Stimulated activated CD8-positive, alpha-beta memory T cell treated with anti-CD3 and anti-CD28 coated beads, Interleukin-4, amount 100 ng/mL, for 1 hour (primary cell): ENCODE measurements at places on chromosomes 5 and 9.

DNA sequence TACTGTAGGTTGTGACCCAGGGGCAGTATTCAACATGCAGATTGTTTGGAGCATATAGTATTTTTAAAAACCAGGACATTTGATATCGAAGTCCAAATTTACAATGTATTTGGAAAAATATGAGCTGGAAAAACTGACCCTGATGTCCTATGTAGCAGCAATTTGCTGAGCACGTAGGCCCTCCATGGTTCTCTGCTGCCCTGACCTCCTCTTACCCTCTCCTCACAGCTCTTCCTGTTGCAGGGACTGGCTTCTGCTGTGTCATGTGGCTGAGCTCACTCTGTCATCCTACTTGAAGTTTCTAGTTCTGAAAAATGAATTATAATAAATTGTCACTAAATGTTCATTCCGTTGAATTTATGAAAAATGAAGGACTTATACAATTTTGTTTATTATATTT is 4.1 kb upstream of the ASPN start:
- DNase-seq: no peak

DNA sequence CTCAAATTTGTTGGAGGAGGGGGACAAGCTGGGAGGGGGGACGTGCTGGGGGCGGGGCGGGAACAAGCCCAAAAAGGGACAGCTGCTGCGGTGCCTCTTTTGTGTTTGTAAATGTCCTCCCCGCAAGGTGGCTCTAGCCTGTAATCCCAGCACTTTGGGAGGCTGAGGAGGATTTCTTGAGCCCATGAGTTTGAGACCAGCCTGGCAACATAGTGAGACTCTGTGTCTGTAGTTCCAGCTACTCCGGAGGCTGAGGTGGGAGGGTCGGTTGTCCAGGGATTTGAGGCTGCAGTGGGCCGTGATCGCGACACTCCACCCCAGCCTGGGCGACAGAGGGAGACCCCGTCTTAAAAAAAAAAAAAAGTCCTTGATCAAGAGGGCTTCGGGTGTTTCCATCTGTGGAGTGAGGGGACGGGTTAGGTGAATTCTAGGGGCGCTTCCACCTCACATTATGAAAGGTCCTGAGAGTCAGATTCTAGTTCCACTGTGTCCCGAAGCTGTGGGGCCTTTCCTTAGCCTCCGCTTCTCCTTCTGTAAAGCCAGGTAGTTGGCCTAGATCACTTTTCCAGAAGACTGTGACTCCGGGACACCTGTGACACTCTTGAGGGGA is 779 bp upstream of the CTNNA1 start:
- no peak for DNase-seq

DNA sequence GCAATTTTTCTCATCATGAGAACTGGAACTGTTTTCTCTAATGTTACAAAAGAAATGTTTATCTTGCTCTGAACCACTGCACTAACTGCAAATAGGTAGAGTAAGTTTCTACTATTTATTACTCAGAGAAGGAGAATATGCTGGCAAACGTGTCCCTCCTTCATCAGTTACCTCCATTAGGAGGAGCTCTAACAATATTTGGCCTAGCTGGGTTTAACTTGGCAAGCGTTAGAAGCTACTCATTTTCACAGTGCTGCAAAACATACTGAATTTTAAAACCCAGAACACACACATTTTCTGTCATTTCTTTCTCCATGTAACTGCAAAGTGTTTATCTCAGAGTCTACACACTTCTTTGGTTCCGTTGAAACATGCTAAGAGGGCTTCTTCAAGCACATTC is 101.0 kb upstream of the GABRG2 start:
- DNase-seq: no peak

DNA sequence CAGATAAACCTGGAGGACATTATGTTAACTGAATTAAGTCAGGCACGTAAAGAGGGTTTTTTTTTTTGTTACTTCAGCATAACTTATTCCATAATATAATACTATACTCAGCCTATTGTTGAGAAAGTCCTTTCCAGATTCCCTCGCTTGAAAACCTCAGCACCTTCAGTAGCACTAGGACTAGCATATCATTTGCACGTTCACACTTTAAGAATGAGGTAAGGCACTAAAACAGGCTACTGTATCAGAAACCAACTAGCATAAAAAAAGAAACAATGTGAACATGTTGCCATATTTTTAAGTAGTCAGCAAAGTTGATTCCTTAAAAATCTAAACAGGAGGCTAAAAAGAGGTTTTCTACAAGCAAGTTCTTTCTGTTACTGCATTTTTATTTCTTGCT is 504.0 kb downstream of the PTPRD start:
- DNase-seq: no peak

- no peak for DNase-seq
Observed at GRCh38 chr5:1168796-1169195, 32.6 kb upstream of the SLC6A19 start.

DNA sequence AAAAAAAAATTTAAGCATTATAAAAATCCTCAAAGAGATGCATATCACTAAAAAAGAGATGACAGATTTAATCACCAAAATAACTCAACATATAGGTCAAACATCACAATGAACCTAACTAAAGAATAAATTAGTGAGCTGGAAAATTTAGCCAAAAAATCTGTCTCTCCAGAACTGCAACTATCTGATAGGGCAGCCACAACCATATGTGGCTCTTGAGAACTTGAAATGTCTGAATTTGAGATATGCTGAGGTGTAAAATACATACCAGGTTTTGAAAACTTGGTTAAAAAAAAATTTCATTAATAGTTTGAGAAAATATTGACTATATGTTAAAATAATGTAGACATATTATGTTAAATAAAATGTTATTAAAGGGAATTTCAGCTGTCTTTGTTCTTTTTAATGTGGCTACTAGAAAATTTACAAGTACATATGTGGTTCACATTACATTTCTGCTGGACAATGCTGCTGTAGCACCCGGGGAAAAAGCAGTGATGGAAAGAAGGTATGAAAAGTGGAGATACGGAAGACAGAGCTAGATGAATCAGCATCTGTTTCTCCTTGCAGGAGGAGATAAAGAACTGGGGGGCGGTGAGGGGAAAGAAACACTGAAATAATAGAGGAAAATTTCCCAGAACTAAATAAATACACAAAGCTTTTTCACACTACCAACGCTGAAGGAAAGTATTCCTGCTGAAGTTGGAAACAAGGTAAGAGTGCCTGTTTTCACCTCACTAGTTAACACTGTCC is 66.1 kb downstream of the DCP2 start:
- no peak for DNase-seq

DNA sequence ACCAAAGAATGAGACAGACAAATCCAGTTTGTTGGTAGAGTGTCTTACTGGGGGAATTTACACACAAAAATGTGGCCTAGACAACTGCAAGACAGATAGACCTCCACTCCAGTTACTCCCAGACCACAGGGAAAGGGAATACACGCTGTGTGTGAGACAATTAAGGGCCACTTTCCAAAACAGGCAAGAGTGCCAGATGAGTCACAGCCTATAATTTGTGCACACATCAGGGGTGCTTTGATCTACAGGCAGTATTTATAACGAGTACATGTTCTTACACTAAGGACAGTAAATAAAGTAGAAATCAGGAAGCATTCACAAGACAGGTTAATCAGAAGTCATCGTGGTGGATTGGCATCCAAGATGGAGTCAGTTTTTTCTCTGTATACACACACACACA is 114.8 kb downstream of the ZNF622 start:
- DNase-seq: no peak

DNA sequence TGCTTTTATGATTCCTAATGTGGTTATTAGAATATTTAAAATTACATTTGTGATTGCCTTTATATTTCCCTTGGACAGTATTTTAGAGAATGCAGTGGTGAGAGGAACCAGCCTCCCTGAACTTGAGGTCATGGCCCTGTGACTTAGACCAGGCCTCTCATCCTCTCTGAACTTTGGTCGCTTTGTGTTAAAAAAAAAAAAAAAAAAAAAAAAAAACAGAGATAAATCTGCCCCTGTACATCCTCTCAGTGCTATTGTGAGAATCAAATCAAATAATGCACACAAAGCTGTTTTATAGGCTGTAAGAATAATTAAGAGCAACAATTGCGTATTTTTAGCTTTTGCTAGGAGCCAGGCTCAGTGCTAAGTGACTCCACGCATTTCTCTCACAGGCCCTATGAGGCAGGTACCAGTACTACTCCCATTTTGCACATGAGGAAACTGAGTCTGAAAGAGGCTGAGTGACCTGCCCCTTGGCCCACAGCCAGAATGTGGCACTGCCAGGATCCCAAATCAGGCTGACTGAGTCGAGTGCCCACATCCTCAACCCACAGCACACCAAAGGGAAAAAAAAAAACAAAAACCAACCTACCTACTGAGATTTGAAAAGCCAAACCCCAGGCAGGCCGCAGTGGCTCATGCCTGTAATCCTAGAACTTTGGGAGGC is 110.3 kb upstream of the LARP1 start:
- no peak for DNase-seq

GRCh38 chr9:75471549-75472114 is 383.3 kb downstream of the OSTF1 start:
- no peak for DNase-seq

DNA sequence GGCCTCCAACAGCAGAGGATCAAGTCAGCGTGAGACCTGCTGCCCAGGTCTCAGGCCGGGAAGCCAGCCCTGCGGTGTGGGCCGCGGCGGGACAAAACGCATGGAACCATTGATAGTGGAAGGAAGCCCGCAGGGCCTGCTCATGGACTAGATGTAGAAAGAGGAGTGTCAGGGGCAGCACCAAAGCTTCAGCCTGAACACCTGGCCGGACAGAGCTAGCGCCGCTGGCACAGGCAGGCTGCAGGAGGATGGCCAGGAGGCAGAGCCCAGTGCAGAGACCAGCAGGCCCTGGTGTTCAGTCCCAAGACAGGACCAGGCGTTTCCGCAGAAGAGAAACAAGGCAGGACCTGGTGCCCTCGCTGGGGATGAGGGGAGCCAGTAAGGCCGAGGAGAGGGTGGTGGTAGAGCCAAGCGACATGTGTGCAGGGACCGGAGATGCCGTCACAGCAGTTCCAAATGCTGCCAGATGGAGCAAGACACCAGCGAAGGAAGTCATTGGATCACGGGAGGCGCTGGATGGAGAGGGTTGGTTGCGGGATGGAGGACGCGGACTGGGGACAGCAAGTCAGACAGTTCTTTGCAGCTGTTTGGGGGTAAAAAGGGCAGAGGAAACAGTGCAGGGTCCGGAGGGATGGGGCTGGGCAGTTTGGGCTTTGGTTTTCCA is 42.1 kb upstream of the OLFM1 start:
- no peak for DNase-seq

DNA sequence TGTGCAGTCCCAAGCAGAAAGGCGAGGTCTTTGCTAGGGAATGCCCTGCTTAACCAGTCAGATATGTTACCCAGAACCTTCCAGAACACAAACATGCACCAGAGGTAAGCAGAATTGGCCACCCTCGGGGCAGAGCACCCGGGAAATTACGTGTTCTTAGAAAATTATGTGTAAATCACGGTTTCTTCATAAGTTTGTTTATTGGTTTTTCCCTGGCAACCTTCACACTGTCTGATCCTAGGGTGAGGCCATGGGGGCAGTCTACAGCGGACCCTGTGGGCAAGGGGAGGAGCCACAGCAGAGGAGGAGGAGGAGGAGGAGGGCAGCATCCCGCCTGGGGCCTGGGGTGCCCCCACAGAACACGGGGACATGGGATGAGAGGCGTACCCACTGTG is 31.4 kb downstream of the RXRA start:
- no peak for DNase-seq

DNA sequence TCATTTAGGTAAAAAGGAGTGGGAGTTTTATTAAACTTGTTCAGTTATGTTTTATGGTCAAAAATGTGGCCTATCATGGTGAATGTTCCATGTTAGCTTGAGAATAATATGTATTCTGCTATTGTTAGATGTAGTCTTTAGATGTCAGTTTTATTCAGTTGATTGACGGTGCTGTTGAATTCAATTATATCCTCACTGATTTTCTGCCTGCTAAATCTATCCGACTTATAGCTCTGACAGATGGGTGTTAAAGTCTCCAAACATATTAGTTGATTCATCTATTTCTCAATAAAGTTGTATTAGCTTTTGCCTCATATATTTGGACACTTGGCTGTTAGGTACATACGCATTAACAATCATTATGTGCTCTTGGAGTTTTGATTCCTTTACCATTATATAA is 49.0 kb upstream of the ALDH1A1 start:
- DNase-seq: no peak

DNA sequence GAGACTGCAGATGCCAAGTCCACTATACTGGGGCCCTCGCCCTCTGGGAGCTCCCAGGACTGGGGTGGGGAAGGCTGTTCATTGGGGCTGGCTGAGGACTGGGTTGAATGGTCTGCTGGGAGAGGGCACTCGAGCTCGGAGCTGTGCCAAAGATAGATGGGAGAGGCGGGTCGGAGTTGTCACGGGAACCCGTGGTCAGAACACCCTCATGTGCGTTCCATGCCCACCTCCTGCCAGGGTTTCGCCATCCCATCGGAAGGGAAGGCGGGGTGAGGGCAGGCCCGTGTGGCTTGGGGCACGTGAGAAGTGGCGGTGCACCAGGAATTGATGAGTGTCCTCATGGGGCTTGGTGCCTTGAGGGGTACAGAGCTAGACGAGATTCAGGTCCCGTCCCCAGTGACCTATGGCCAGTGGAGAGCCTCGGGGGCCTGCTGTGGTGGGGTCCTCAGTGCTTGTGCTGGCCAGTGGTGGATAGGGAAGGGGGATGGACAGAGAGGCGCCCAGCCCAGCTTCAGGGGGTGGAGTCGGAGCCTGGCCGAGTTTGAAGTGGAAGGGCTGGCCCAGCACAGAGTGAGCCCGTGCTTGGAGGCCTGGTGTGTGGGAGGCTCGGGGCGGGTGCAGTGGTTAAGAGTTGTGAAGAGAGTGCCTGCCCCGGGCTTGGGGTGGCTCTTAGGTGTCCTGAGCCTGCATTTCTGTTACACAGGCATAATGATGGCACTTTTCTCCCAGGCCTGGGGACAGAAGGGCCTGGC is 4.3 kb downstream of the CACFD1 start:
- no peak for DNase-seq

GRCh38 chr9:129703667-129704355 is 38.4 kb downstream of the PRRX2 start:
- no peak for DNase-seq

DNA sequence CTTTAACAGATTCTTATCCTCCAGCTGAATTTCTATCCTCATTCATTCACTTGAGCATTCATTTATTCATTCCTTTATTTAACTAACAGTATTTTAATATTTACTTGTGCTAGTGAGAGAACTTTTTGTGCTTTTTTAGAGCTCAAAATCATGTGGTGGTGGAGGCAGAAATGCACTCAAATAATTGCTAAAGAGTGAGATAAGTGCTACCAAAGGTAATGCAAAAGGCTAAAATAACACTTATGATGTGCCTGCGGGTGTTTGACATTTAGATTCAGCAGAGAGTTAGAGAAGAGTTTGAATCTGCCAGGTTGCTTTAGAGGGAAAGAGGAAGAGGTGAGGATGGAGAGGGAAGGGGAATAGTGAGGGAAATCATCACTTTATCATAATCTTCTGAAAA is 431.5 kb upstream of the EDIL3 start:
- no peak for DNase-seq

GRCh38 chr5:71836084-71836483 is 117.0 kb downstream of the CARTPT start:
- no peak for DNase-seq

- no peak for DNase-seq
Observed at GRCh38 chr9:118963674-118964073, 405.6 kb downstream of the BRINP1 start.
